Adipocyte (in vitro differentiated cells): ENCODE measurements at places on chromosomes 6 and 20.

GRCh38 chr6:35062676-35063574 lies 78.2 kb downstream of the TCP11 start:
- DNase-seq, result no peak

DNA sequence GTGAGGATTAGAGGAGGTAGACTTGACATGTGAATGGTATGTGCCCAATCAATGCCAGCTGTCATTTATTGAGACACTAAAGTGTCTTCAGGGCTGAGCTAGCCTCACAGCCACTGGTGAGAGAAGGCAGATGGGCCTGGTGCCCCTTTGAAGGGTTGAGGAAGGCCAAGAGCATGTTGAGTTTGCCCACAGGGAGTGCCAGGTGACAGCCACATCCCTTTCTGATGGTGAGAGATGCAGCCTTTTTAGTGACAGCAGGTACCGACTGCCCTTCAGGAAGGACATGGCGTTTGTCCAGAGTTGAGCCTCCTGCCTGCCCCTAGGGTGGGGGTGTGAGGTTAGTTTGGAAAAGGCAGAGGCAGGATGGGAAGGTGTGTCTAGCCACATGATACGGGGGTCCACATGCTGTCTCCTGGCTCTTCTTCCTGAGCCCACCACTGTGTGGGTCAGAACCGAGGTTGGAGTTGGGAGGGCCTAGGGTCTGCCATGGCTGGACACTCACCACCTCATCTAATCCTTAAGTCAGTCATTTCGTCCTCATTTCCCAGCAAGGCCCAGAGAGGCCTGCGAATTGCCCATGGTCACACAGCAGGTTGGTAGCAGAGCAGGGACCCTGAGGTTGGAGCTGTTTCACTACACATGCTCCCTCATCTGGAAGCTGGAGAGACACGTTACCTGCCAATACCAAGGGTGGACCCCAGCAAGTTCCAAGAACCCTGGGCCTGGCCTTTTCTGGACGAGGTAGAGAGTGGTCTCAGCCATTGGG lies 32.5 kb downstream of the SPDEF start:
- no peak for DNase-seq

GRCh38 chr6:106823732-106824351 lies 150.7 kb downstream of the CD24 start:
- no peak for DNase-seq

GRCh38 chr20:62587757-62588402 lies 54.4 kb upstream of the SLCO4A1 start:
- DNase-seq, result peak; percentile 26

DNA sequence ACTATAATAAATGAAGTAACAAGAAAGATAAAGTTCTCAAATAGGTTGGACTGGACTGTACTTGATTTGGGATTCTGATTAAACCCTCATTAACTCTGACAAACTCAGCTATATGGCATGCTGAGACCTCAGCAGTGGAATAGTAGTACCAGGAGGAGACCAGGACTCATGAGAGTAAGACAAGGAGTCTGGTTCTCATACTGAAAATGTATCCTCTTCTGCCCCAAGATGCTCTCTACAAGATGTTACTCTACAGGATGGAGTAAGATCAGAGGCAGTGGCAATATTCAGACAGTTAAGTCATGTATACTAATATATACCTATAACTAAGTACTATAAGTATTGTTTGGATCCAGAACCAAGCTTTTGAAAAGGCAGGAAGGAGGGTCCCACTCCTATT lies 31.9 kb upstream of the SYNCRIP start:
- DNase-seq, result peak; percentile 6

- no peak for DNase-seq
Measured at GRCh38 chr6:44672841-44673240, 285.3 kb downstream of the CDC5L start.

DNA sequence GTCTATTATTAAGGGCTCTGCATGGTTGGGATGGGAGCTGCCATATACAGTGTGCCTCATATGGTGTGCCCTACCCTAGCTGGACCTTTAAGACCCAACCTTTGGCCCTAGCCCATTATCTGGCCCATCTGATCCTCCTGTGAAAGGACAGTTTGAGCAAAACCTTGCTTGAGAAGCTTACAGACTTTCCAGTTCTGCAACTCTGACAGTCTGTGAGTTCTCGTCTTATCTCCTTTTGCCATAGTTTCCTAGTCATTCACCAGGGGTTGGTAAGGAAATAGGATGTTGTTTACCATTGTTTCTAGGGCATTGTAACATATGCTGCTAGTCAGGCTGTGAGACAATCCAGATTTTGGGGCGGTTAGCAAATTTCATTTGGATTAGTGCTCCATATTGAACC lies 17.2 kb downstream of the CTNNBL1 start:
- no peak for DNase-seq

DNA sequence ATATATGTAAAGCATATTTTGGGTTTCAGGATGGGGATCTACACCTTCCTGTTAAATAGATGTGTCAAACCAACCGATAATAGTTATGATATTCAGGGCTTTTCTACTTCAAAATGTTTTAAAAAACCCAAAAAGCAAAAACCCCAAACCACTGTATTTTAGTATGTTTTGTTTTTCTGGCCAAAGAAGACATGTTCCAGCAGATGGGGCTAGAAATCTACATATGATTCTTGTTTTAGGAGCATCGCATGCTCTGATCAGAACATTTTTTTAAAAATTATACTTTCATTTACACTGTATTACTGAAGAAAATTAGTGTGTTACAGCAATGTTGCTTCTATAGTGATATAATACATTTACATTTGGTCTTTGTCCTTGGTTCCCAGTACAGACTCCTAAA lies 11.0 kb downstream of the RMND1 start:
- DNase-seq, result peak; percentile 73

- no peak for DNase-seq
Measured at GRCh38 chr6:121579478-121579877, 144.0 kb downstream of the GJA1 start.

DNA sequence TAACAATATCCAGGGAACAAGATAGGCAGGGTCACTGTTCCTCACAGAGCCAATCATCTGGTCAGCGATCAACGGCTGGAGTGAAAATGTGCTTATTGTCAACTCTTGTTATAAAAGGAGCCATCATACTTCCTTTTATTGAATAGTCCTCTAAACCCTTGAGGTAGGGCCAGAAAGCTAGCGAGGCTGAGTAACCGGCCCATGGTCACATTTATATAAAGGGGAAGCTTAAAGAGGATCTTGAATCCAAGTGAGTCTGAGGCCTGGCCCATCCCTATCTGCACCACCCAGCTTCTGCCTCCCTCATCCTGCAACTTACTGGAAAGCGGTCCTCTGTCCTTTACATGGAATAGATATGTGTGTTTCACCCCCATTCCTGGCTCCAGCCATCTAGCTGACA lies 9.5 kb downstream of the PHACTR3 start:
- no peak for DNase-seq

- DNase-seq, result peak; percentile 83
Measured at GRCh38 chr6:142926494-142927270, 18.3 kb downstream of the HIVEP2 start.

DNA sequence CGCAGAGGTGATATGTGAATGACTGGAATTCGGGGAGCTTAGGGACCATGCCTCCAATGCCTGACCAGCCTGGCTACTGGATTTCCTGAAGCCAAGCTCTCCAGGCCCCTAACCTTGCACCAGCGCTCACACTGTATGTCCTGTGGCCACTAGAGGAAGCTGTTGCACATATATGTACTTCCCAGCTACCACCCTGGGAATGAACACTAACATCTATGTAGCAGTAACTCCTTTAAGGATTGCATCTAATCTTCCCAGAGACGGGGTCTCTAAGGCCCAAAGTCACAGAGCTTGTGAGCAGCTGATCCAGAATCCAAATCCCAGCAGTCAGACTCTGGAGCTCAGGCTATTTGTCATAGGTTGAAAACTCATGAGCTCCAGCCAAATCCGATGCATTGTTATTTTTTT lies 20.4 kb upstream of the BPIFB1 start:
- DNase-seq, result peak; percentile 69

DNA sequence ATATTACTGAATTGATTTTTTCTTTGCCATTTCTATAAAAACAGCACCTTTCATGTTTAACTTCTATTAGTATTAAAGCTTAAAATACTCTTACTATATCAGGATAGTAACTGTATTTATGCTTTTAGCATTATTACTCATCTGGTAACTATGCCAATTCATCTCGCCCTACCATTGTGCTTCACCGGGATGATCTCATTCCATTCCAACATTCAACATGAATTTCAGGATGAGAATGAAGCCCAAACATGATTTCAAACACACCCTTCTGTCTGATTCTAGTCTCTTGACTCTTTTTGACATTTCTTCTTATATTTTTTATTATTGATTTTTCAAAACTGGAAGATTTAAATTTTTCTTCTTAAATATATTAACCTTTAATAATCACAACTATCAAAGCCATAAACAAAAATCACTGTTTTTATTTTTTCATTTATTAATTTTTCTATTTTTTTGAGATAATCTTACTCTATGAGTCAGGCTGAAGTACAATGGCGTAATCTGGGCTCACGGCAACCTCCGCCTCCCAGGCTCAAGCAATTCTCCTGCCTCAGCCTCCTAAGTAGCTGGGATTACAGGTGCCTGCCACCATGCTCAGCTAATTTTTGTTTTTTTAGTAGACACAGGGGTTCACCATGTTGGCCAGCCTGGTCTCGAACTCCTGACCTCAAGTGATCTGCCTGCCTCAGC lies 46.7 kb downstream of the GJA1 start:
- DNase-seq, result peak; percentile 52

- DNase-seq, result no peak
Measured at GRCh38 chr6:160112628-160113299, 8.9 kb upstream of the SLC22A1 start.

- DNase-seq, result no peak
Measured at GRCh38 chr6:31896493-31896855, 1.0 kb downstream of the EHMT2 start.

DNA sequence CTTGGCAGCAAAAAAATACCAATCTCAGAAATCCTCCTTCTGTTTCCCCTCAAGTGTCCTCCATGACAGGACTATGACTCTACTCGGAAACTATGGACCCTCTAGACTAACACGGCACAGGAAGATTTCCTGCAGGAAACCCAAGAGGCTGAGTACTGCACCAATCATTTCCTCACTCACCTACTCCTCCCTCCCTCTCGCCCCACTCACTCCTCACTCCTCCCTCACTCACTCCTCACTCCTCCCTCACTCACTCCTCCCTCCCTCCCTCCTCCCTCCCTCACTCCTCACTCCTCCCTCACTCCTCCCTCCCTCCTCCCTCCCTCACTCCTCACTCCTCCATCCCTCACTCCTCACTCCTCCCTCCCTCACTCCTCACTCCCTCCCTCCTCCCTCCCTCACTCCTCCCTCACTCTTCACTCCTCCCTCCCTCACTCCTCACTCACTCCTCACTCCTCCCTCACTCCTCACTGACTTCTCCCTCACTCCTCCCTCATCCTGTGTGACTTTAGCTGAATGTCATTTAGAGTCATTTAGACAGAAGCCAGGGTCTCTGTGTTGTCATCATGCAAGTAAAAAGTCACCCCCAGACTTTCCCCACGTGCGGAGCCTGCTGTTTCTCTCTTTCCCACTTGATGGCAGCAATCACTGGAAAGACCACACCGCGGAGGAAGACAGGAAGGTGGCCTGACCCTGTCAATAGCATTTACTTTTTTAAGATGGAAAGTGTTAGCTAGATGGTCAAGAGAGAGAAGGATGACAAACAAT lies 226.8 kb upstream of the PDE10A start:
- DNase-seq, result no peak

DNA sequence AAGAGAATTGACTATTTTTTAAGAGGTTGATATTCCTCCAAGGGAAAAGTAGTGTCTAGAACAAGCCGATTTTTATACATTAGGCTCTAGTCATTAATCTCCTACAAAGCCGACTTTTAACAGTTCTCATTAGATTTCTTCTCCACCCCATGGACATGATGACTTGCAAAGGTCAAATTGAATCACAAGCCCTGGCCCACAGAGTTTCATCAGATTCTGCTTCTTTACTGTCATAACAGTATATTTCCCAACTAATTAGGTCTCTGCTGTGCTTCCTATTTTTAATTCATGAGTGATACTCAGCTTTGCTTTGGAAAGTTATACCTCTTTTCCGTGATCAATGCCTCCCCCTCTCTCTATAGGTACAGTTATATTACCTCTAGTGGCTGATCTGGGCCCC lies 90.6 kb upstream of the ADGRB3 start:
- no peak for DNase-seq

DNA sequence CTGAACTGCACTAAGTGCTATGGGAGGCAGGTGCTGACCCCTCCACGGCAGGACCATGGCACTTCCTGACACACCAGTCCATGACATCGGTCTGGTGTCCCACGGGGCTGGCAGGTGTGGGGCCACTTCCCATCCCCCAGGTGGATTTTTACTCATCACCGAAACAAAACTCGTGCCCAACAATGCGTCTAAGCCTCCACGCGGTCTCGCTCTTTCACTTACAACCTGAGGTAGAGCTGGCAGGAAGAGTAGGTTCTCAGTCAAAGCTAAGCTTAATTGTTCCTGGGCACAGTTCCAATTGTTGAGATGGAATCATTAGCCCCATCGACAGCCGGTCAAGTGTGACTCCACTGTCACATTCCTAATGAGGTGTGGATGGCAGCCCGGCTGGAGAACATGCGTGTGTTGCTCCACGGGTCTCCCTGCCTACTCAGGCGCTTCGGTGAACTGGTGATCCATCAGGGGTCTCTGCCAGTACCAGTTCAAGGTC lies 125.7 kb downstream of the SLC23A2 start:
- no peak for DNase-seq

GRCh38 chr6:85463621-85464259 lies 13.9 kb downstream of the NT5E start:
- no peak for DNase-seq

- no peak for DNase-seq
Measured at GRCh38 chr6:136932599-136932998, 10.5 kb downstream of the SLC35D3 start.

GRCh38 chr6:63066055-63066704 lies 145.1 kb upstream of the FKBP1C start:
- DNase-seq, result no peak

DNA sequence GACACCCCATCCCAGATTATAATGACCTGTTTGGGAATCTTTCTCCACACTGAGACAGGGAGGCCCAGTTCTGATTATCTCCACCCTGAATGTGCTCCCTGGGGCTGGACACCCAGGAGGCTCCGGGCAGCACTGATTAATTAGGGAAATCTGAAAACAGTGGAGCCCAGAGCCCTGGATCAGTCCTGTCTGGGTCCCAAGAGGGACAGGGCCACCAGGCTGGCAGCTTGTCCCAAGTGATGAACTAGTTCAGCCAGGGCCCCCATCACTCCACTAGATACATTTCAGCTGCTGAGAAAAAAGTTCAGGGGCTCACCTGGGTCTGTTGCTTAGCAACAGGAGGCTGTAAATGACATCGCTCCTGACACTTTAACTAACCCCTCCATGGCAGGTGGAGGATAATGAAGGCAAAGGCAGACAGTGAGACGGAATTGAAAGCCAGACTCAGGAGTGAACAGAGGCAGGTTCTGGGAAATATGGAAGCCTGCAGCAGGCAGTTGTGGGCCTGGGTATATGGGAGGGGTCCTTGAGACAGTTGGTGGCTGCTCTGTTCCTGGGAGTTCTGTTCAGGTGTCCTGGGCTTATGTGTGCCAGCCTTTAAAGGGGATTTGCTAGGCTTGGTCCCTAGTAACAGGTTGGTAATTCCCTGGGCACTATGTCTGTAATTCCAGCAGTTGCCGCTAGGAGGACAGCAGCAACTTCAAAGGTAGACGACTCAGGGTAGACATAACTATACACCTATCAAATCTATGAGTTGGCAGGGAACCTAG lies 78.3 kb upstream of the CTNNBL1 start:
- DNase-seq, result peak; percentile 15
